Stimulated activated CD8-positive, alpha-beta memory T cell treated with anti-CD3 and anti-CD28 coated beads, Interleukin-2, amount 100 ng/mL, for 48 hours (primary cell): ENCODE measurements at places on chromosomes 5 and 9.

DNA sequence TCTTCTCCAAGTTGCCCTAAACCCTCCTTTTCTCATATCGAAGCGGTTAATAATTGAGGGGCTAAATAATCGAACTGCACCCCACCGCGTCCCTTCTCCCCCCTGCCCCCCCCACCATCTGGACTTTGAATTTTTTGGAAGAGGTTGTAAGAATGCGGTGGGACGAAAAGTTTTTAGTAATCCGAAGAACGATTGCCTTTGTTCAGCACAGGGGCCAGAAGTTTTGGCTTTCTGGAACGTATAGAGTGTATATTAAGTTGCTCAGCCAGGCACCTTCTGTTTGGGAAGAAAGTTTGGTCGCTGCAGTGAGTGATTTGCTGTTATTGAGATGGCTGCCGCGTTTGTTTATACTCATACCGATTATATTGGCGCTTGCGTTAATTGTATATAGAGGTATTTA, 518 bp downstream of the ERBIN start:
- DNase-seq = no peak

DNA sequence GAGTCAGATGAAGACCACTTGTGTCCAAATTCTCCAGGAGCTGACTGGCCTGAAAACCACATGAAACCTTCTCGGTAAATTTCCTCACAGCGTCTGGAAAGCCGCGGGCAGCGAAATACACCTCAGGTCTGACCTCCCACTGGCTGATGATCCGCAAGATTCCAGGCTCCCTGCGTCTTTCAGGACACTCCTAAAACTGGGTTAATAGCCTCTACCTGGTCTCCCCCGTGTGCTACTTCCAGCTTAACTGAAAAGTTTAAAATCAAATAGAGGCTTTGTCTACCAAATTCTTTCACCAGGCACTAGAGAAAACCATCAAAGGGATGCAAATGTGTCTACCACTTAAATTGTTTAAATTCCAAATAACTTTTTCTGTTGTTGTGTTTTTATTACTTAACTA, 312.6 kb downstream of the DRD1 start:
- no peak for DNase-seq

DNA sequence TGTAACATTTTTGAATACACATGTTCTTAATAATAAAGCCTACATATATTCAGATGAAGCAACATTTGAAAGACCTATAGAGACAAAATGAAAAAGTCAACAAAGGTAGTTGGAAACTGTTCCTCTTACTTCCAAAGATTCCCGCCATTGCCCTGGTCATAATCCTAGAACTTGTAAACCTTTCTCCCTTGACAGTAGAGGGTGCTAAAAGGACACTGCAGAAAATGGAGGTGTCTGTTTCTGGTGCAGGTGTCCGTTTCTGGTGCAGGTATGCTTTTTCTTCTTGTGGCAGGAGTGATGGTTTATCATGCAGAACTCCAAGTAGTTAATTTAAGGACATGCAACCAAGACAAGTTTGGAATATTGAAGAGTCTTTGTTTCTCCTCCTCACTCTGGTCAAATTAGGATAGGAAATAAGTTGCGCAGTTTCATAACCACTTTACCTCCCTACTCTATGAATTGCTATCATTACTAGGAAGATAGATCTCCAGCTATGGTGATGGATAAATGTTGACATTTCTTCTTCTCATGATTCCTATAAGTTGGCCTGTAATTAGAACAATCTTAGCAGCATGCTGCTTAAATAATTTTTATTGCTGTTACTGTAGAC, 56.0 kb upstream of the FAM174A start:
- DNase-seq = no peak

GRCh38 chr5:29896646-29897045, 1296.8 kb upstream of the CDH6 start:
- no peak for DNase-seq
